Activated CD4-positive, alpha-beta T cell treated with anti-CD3 and anti-CD28 coated beads, Interleukin-2, amount 10 ng/mL, durations not matched to agents 7 days and 5 days (primary cell): ENCODE measurements at places on chromosomes 16 and 17.

- H3K4me3 ChIP-seq = peak overlapping the region; percentile 93
- no peaks in the 10 kb centered on the region for H3K27me3 ChIP-seq
- H3K27ac ChIP-seq = peak overlapping the region; percentile 100
- peaks cover 8% of the 10 kb centered on the region for H3K36me3 ChIP-seq
Measured at GRCh38 chr17:51121620-51122472, 1.2 kb upstream of the SPAG9 start.

DNA sequence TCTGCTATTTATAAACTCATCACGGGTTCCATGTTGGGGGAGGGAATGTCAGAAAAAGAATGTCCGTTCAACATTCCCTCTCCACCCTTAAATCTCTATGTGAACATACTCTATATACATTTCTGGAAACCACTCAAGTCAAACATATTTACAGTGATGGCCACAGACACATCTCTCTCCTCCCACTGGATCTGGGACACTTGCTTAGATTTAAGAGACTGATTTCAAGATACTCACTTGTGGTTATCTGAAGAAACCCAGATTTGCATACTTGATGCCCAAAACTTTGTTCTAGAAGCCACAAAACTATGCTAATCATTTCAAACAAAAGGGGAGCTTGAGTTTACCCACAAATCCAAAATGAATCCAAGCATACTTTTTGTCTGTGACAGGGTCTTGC is 182.9 kb upstream of the SOX9 start:
- H3K27me3 ChIP-seq = no peaks in the 10 kb centered on the region
- no peak for DNase-seq
- no peak overlapping the region for H3K27ac ChIP-seq
- H3K36me3 ChIP-seq = no peaks in the 10 kb centered on the region

GRCh38 chr17:51818777-51819176 is 339.7 kb downstream of the CA10 start:
- DNase-seq = no peak
- no peak overlapping the region for H3K27ac ChIP-seq
- H3K27me3 ChIP-seq = peaks cover 4% of the 10 kb centered on the region
- H3K4me3 ChIP-seq = no peak overlapping the region
- no peaks in the 10 kb centered on the region for H3K4me1 ChIP-seq
- H3K36me3 ChIP-seq = no peaks in the 10 kb centered on the region

- H3K27me3 ChIP-seq = no peaks in the 10 kb centered on the region
- H3K36me3 ChIP-seq = no peaks in the 10 kb centered on the region
- no peak for DNase-seq
Measured at GRCh38 chr16:17983847-17984639, 352.5 kb downstream of the NPIPA8 start.

DNA sequence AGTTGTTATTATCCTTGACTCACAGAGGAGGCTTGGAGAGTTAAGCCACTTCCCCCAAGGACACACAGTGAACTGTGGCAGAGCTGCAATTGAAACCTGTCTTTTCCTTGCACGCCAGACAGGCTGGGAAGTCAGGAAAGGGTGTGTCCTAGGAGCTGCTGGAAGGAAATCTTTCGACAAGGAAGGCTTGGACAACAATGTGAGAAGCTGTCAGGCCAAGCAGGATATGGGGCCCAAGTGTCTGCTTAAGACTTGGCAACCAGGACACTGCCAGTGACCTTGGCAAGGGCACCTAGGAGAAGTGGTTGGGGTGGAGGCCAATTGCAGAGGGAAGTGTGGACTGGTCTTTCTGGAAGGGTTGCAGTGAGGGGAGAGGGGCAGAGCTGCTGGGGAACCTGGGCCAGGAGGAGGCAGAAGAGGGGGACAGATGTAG is 2.1 kb upstream of the CAMKK1 start:
- no peak for DNase-seq
- H3K4me3 ChIP-seq = no peak overlapping the region
- no peak overlapping the region for H3K27ac ChIP-seq

- no peak overlapping the region for H3K27ac ChIP-seq
- H3K4me1 ChIP-seq = peaks cover 35% of the 10 kb centered on the region
- no peaks in the 10 kb centered on the region for H3K27me3 ChIP-seq
- no peak for DNase-seq
- peaks cover 32% of the 10 kb centered on the region for H3K36me3 ChIP-seq
- no peak overlapping the region for H3K4me3 ChIP-seq
Measured at GRCh38 chr16:57993438-57993837, 7.0 kb downstream of the ZNF319 start.

DNA sequence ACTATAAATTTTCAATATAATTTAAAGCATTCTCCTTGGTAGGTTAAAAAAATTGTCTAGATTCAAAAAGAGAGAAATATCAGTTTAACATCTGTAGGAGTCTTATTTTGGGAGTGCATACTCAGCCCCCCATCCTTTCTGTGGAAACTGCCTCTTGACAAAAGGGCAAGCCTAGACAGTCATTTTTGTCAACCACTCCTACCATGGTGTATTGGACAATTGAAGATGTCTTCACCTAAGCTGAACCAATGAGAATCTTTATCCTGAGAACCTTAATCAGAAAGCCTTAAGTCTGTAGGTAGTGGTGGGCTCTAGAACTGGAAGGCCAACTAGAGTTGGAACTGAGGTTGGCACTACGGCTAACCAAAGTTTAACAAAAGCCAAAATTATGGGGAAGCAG is 65.7 kb upstream of the MED13 start:
- DNase-seq = no peak
- no peaks in the 10 kb centered on the region for H3K36me3 ChIP-seq
- H3K4me1 ChIP-seq = peaks cover 5% of the 10 kb centered on the region
- no peak overlapping the region for H3K27ac ChIP-seq
- H3K4me3 ChIP-seq = no peak overlapping the region

DNA sequence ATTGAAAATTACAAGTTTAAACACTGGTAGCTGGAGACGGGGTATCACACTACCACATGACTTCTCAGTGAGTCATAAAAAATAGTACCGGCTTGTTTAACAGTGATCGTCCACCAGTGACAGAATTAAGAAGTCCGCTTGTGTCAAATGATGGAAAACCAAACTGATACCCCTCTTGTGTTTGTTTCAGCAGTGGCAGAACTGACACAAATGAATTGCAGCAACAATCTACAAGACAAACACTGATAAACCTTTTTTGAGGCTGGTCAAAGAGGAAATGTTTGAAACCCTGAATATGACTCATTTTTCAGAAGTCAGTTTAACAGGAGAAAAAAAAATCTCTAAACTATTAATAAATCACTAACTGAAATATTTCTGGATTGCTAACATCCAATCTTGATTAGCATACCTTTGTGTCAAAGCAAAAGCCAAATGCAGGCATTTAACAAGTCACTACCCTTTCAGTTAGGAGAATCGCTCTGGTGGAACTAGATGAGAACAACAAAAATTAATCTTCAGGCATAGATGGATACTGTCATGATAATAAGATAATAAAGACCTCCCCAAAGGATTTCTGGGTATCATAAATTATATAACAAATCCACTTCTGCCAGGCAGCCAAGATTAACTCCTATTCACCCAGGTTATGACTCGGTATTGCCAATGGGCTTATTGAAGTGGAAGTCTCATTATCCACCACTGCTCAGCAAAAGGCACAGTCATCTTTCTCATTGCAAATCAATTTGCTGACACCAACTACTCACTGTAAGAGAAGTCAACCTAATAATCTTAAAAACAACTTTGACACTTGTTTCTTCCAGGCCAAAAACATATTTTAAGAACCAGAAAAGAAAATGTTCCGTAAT is 20.8 kb downstream of the DCUN1D3 start:
- H3K4me1 ChIP-seq = peaks cover 59% of the 10 kb centered on the region
- H3K27ac ChIP-seq = peak overlapping the region; percentile 3
- H3K36me3 ChIP-seq = peaks cover 29% of the 10 kb centered on the region
- no peak overlapping the region for H3K4me3 ChIP-seq

- no peaks in the 10 kb centered on the region for H3K36me3 ChIP-seq
- peaks cover 4% of the 10 kb centered on the region for H3K27me3 ChIP-seq
- no peak overlapping the region for H3K4me3 ChIP-seq
- DNase-seq = no peak
- no peak overlapping the region for H3K27ac ChIP-seq
- no peaks in the 10 kb centered on the region for H3K4me1 ChIP-seq
Measured at GRCh38 chr17:6380915-6381438, 53.9 kb downstream of the AIPL1 start.

GRCh38 chr16:24049113-24049512 is 207.0 kb upstream of the CACNG3 start:
- H3K36me3 ChIP-seq = peaks cover 18% of the 10 kb centered on the region
- no peak overlapping the region for H3K4me3 ChIP-seq
- H3K27ac ChIP-seq = no peak overlapping the region
- no peak for DNase-seq
- no peaks in the 10 kb centered on the region for H3K27me3 ChIP-seq
- peaks cover 2% of the 10 kb centered on the region for H3K4me1 ChIP-seq

DNA sequence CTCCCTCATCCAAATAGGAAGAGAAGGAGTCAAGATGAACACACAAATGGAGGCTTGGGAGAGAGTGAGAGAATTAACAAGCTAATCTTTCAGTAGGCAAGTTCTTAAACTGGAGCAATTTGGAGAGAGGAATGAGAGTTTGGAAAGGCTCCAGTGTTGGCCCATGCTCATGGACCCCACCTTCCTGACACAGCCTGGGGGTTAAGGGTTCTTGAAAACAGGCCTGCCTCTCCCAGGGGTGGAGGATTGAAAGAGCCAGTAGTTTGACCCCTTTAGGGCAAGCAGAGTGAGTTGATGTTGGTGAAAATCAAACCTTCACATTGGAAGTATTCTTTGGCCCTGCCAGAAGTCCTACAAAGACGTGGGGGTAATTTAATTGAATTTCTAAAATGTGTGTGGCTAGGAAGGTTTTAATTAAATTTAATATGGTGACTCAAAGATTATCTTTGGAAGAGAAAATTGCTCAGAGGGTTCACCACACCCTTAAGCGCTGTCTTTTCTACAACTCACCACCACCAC is 5.8 kb downstream of the HOXB3 start:
- peak overlapping the region; percentile 17 for H3K4me3 ChIP-seq
- no peak for DNase-seq
- H3K27me3 ChIP-seq = peaks cover 97% of the 10 kb centered on the region
- peaks cover 66% of the 10 kb centered on the region for H3K4me1 ChIP-seq
- no peak overlapping the region for H3K27ac ChIP-seq

- H3K36me3 ChIP-seq = no peaks in the 10 kb centered on the region
- H3K27me3 ChIP-seq = no peaks in the 10 kb centered on the region
- H3K4me1 ChIP-seq = peaks cover 2% of the 10 kb centered on the region
- H3K4me3 ChIP-seq = no peak overlapping the region
- DNase-seq = no peak
Measured at GRCh38 chr17:55292094-55292493, 27.3 kb downstream of the HLF start.

- no peak for DNase-seq
- no peak overlapping the region for H3K27ac ChIP-seq
- no peaks in the 10 kb centered on the region for H3K4me1 ChIP-seq
- no peaks in the 10 kb centered on the region for H3K36me3 ChIP-seq
- no peak overlapping the region for H3K4me3 ChIP-seq
Measured at GRCh38 chr16:16163571-16163970, 59.7 kb downstream of the ABCC6 start.

GRCh38 chr17:68057531-68057952 is 22.0 kb downstream of the KPNA2 start:
- peak; percentile 59 for DNase-seq
- no peak overlapping the region for H3K27ac ChIP-seq
- H3K27me3 ChIP-seq = peaks cover 4% of the 10 kb centered on the region
- H3K4me1 ChIP-seq = peaks cover 21% of the 10 kb centered on the region
- no peaks in the 10 kb centered on the region for H3K36me3 ChIP-seq

- H3K27ac ChIP-seq = no peak overlapping the region
- H3K27me3 ChIP-seq = no peaks in the 10 kb centered on the region
- H3K4me3 ChIP-seq = no peak overlapping the region
- DNase-seq = no peak
Measured at GRCh38 chr17:77779711-77780539, 178.6 kb upstream of the TNRC6C start.

- peaks cover 17% of the 10 kb centered on the region for H3K4me1 ChIP-seq
- DNase-seq = no peak
- peaks cover 1% of the 10 kb centered on the region for H3K36me3 ChIP-seq
- peaks cover 16% of the 10 kb centered on the region for H3K27me3 ChIP-seq
Measured at GRCh38 chr17:57251211-57251787, 5.0 kb upstream of the MSI2 start.

DNA sequence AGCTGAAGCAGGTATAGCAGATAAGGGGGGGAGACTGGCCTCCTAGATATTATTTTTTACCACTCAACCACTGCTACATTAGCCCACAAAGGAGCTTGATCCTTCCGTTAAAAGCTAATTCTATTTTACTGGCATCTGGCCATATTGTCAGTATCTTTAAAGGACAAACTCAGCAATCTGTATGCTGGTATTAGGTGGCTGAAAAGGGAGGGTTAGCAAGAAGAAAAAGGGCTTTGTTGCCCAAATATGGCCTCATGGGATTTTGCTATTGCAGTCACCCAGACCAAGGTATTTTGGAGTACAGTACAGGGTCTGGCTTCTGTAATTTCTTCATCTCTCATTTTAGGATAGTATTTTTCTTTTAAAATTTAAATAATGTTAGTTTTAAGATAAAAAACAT is 14.4 kb downstream of the RFWD3 start:
- no peak overlapping the region for H3K27ac ChIP-seq
- peaks cover 53% of the 10 kb centered on the region for H3K36me3 ChIP-seq
- no peak for DNase-seq
- peaks cover 37% of the 10 kb centered on the region for H3K4me1 ChIP-seq
- no peaks in the 10 kb centered on the region for H3K27me3 ChIP-seq
- H3K4me3 ChIP-seq = no peak overlapping the region
